Right lobe of liver (tissue), 6 donors: ENCODE measurements at places on chromosomes 7 and 10. TPM values are rescaled to one million over a fixed set of nuclear protein-coding genes. Genes with fewer than 3 reads are reported as not detected.

The DUS4L gene
- 3.4 TPM for total RNA-seq

- no peaks in the 10 kb centered on the region for H3K36me3 ChIP-seq
- DNase-seq = no peak
- H3K27me3 ChIP-seq = no peaks in the 10 kb centered on the region
- H3K27ac ChIP-seq = no peak overlapping the region
These were observed 266.6 kb upstream of the PHYHIPL start for GRCh38 chr10:58909881-58910280.

GRCh38 chr10:100810091-100810834, 64.9 kb downstream of the PAX2 start:
- no peaks in the 10 kb centered on the region for H3K4me1 ChIP-seq
- DNase-seq = no peak
- H3K27ac ChIP-seq = no peak overlapping the region
- no peak overlapping the region for H3K4me3 ChIP-seq
- no peaks in the 10 kb centered on the region for H3K27me3 ChIP-seq
- no peaks in the 10 kb centered on the region for H3K36me3 ChIP-seq

DNA sequence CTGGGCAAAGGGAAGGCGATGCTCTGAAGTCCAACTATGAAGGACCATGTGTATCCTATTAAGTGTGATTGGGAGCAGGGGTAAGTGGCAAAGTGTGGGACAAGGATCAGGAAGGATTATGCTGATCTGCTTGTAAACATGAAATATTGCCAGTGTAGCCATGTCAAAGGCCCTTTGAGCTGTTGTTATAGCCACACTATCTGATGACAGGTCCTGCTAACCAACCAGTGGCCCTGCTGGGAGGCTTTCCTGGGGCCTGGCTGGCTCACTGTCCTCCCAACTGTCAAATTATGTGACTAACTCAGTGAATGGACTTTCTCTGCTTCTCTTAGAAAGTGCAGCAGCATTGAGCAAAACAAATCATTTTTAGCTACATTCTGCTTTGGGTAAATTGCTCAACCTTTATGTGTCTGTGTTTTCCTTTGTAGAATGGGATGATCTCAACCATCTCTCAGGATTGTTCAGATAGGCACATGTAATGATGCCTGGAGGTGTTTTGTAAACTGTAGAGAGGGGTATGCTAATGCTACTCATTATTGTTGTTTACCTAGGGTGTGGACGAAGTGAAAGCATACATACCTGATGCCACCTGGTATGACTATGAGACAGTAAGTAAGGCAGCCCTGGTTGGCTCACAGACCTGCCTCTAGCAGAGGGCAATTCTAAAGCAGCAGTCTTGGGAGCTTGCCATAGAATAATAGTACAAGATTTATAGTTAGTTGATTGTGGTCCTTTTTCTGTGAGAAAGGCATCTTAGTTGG, 47.4 kb downstream of the MGAM2 start:
- H3K27ac ChIP-seq = no peak overlapping the region
- no peaks in the 10 kb centered on the region for H3K36me3 ChIP-seq
- H3K27me3 ChIP-seq = no peaks in the 10 kb centered on the region
- H3K4me1 ChIP-seq = no peaks in the 10 kb centered on the region

- DNase-seq = no peak
- peaks cover 6% of the 10 kb centered on the region for H3K4me1 ChIP-seq
- H3K27me3 ChIP-seq = no peaks in the 10 kb centered on the region
- no peak overlapping the region for H3K4me3 ChIP-seq
- H3K36me3 ChIP-seq = no peaks in the 10 kb centered on the region
- H3K27ac ChIP-seq = peak overlapping the region; percentile 68
These were observed 13.2 kb downstream of the ARHGAP19 start for GRCh38 chr10:97279121-97279815.

GRCh38 chr7:143385891-143386781, 5.0 kb downstream of the ZYX start:
- H3K27ac ChIP-seq = no peak overlapping the region
- H3K36me3 ChIP-seq = peaks cover 11% of the 10 kb centered on the region
- peaks cover 45% of the 10 kb centered on the region for H3K4me1 ChIP-seq
- no peak for DNase-seq
- no peaks in the 10 kb centered on the region for H3K27me3 ChIP-seq

DNA sequence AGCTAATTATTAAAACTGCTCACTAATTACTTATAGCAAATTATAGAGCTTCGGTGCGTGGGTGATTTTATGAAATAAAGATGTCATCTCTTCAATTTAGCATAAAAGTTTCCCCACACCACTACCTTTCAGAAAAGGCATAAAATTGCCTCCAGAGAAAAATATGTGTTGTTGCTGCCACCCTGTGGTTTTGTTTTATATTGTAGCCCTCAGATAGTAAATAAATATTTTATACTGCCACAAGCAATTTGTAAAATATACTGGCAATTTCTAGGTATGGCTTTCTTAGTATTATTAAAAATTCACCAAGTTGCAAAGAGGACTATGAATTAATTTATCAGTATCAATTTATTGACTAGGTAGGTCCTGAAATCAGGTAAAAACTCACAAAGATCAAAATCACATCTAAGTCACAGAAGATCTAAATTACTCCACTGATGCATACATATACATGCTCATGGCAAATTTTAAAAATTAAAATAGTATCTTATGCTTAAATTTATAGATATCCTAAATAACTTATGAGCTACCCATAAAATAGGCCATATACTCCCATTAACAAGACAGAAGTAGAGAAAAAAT, 26.5 kb downstream of the ASNS start:
- no peak overlapping the region for H3K27ac ChIP-seq
- no peak for DNase-seq
- no peak overlapping the region for H3K4me3 ChIP-seq
- no peaks in the 10 kb centered on the region for H3K4me1 ChIP-seq
- no peaks in the 10 kb centered on the region for H3K27me3 ChIP-seq
- no peaks in the 10 kb centered on the region for H3K36me3 ChIP-seq

GRCh38 chr10:35641676-35642034, 441 bp downstream of the FZD8 start:
- DNase-seq = no peak
- H3K36me3 ChIP-seq = no peaks in the 10 kb centered on the region
- H3K4me3 ChIP-seq = peak overlapping the region; percentile 72
- peak overlapping the region; percentile 85 for H3K27ac ChIP-seq
- no peaks in the 10 kb centered on the region for H3K4me1 ChIP-seq

The SORCS3 gene
- not detected for total RNA-seq

GRCh38 chr7:135736586-135737305, 8.8 kb upstream of the SLC13A4 start:
- no peak overlapping the region for H3K27ac ChIP-seq
- no peaks in the 10 kb centered on the region for H3K36me3 ChIP-seq
- no peaks in the 10 kb centered on the region for H3K4me1 ChIP-seq
- H3K4me3 ChIP-seq = no peak overlapping the region
- no peaks in the 10 kb centered on the region for H3K27me3 ChIP-seq
- no peak for DNase-seq

- H3K4me1 ChIP-seq = no peaks in the 10 kb centered on the region
- H3K27me3 ChIP-seq = no peaks in the 10 kb centered on the region
- no peak overlapping the region for H3K4me3 ChIP-seq
- H3K27ac ChIP-seq = no peak overlapping the region
These were observed 2.0 kb downstream of the STAMBPL1 start for GRCh38 chr10:88881922-88882645.

DNA sequence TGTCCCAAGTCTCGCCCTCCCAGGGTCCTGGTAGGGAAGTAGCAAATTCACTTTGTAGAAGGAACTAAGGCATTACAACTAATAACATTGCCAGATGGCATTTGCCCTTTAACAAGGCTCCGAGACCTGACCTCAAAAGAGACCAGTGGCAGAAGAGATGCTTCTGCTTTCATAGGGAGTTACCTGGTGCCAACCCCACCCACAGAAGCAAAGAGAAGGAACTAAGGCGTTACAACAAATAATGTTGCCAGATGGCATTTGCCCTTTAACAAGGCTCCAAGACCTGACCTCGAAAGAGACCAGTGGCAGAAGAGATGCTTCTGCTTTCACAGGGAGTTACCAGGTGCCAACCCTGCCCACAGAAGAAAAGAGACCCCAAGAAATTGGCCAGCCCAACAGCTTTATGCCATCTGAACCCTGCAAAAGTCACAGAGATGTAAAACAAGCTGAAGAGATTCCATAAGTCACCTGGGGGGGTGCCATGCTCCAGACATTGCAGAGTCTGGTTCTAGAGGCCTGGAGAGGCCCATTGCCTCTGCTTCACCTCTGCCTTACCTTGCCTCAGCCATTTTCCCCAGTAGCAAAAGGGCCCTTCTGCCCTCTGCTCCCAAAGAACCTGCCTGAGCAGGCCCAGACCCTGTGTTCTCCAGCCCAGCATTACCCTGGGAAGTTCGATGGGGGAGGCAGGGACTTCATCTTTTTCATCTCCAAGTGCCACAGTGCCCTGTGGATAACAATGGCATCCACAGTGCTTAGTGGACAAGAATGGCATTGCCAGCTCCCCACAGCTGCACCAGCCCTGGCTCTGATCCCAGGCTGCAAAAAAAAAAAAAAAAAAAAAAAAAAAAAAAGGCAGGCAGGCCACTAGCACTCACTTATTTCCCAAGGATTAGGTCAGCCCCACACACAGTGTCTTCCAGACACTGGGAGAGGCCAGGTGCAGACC, 179.5 kb upstream of the PLXNA4 start:
- H3K27me3 ChIP-seq = no peaks in the 10 kb centered on the region
- no peaks in the 10 kb centered on the region for H3K36me3 ChIP-seq
- H3K27ac ChIP-seq = no peak overlapping the region

The BAMBI gene
- 8.7 TPM for total RNA-seq

- no peaks in the 10 kb centered on the region for H3K27me3 ChIP-seq
- no peak overlapping the region for H3K27ac ChIP-seq
- no peaks in the 10 kb centered on the region for H3K36me3 ChIP-seq
- H3K4me3 ChIP-seq = no peak overlapping the region
These were observed 106.4 kb downstream of the COL13A1 start for GRCh38 chr10:69908124-69908523.

The AKR1D1 gene
- 88.7 TPM for total RNA-seq

DNA sequence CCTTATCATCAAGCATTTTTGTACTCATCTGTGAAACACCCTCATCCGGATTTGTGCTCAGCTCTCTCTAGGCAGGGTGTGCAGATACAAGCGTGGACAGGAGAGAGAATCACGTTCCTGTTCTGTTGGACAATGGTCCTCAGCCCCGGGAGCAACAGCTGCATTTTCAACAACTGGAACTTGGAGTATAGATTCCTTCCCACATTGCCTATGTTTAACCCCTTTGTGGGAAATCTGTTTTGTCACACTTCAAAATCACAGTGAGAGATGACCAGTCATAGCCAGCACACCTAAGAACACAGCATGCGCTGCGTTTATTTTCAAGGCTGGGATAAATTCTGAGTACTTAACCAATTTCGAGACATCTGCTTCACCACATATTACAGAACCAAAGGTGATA, 32.5 kb downstream of the MAP3K8 start:
- no peak overlapping the region for H3K4me3 ChIP-seq

The CALCR gene
- total RNA-seq = not detected

The TSPAN13 gene
- total RNA-seq = 21.8 TPM

GRCh38 chr7:7932553-7932952, 36.0 kb upstream of the GLCCI1 start:
- H3K4me3 ChIP-seq = no peak overlapping the region
- no peaks in the 10 kb centered on the region for H3K4me1 ChIP-seq
- no peaks in the 10 kb centered on the region for H3K27me3 ChIP-seq
- H3K27ac ChIP-seq = no peak overlapping the region
